ENCODE measurements at places on chromosomes 7 and 10. TPM values are rescaled to one million over a fixed set of nuclear protein-coding genes. Genes with fewer than 3 reads are reported as not detected.

SFRP4 gene
- not detected for total RNA-seq

ERV3-1 gene
- 14.8 TPM for total RNA-seq

TUBAL3 gene
- total RNA-seq = not detected

BHLHA15 gene
- total RNA-seq = 0.64 TPM

CHST3 gene
- not detected for total RNA-seq
